AG09309 (cell line): ENCODE measurements at places on chromosomes 4 and X.

- no peak for DNase-seq
Measured at GRCh38 chr4:98779088-98779487, 120.7 kb upstream of the TSPAN5 start.

DNA sequence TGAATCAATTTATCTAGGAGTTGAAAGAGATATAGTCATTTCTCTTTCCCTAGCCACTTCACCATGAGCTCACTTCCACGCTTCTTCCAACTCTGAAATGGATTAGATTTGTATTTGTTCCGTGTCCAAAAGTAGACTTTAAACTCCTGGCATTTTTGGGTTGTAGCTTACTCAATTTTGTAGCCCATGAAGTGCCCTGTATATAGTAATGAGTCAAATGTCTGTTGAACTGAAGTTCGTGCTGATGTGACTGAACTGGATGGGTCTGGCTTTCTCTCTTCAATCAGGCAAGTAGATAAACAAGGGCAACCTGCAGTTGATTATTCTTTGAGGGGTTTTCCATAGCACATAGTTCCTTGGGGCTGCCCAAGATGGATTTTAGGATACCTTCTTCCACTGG is 450.6 kb downstream of the SH2D1A start:
- DNase-seq = no peak

DNA sequence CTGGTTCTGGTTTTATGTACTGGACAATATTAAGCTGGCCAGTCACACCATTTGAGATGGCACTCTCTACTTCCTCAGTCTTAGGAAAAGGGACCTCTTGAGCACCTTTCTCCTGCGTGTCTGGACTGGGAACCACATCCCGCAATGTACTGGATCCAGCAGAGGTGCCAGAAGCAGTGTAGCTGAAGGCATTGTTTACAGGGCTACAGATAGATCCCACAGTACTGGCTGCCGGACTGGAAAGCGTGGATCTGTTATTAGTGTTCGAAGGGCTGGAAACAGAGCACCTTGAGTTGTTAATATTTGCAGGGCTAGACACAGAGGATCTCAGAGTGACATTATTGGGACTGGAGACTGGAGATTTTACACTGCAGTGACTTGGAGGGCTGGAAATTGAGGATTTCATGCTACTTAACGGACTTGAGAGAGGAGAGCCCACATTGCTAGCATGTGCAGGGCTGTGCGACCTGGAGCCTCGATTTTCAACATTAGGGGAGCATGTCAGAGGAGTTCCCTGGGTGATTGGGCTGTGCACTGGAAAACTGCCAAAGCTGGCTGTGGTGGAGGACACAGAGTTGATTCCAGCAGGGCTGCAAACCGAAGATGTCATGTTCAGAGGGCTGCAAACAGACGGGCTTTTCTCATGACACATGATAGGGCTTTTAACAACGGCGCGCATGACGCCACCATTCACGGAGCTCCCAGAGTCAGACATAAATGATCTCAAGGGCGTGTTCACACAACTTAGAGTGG is 6.4 kb downstream of the NR3C2 start:
- no peak for DNase-seq

DNA sequence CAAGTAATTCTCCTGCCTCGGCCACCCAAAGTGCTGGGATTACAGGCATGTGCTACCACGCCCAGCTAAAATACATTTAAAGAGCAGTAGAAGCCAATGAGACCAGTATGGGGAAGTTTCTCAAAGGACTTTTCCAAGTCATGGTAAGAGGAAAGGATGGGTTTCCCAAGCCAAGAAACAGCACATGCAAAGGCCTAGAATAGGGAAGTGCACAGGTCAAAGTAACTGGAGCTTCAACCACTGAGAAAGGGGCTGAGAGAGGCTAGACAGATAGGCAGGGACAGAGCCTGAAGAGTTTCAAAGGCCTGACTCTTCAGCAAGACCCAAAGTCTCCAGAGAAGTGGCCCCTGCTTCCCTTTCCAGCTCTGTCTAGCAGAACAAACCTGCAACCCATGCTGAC is 162.1 kb downstream of the CORIN start:
- no peak for DNase-seq

DNA sequence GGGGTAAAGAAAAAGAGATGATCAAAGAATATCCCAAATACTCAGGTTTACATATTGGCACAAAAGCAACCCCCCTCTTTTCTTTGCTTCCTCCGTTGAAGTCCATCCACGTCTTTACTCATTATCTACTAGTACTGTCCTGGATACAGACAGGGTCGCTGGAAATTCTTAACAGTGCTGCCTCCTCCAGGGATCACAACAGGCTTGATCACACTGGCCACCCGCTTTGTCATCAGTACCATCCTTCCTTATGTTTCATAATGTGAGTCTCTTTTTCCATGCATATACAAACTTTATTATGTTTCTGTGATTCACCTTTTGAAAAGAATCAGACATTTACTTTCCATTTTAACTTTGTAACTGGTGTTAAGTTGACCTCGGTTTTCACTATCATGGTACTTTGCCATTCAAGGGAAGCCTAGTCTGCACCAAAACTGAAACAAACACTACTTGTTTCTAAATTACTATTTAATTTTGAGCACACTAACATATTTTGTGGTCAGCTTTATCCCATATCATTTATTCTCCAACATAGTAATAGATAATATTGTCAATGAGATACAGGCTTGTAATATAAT is 387.5 kb upstream of the PPP1R2C start:
- DNase-seq = no peak

DNA sequence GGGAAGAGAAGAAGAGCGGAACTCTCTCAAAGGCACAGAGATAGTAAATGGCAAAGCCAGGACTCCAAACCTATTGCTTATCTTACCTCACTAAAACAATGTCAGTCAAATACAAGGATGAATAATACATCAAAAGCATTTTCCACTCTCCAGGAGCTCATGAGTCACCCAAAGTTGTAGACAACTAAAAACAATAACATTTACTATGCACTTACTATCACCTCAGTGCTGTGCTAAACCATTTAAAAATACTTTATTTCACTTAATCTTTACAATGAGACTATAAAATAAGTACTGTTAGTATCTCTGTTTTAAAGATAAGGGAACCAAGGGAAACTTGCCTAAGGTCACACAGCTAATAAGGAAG is 163.2 kb upstream of the SPANXC start:
- DNase-seq = no peak

GRCh38 chr4:138275963-138276621 is 33.9 kb upstream of the SLC7A11 start:
- DNase-seq = peak; percentile 58

- no peak for DNase-seq
Measured at GRCh38 chrX:109190542-109190941, 291.3 kb downstream of the GUCY2F start.

GRCh38 chr4:80196922-80197573 is at the start of gene PRDM8:
Gene PRDM8 (plus strand): TSS chr4:80197503. CDS start chr4:80200081, 2,578 bp downstream.
- DNase-seq = no peak
